ENCODE measurements at places on chromosomes 1 and 21.
A peak's percentile ranks its signal among the peaks of the same experiment; 100 is the strongest.

DNA sequence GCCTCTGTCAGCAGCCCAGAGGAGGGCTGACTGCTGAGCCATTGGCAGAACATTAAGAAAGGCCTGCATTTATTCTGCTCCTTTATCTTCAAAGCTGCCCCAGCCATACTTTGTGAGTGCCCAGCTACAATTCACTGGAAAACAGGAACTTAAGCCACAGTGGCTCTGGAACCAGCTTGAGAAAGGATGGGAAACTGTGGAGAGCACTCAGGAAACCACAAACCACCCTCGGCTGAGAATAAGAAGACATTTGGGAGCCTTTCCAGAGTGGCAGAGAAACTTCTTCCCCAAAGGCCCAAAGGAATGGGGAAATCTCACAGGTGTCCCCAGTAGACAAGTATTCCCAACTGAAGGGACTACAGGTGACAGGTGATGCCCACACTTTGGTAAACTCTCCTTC lies 1.8 kb downstream of the LAMB3 start:
- DNase-seq, result no peak

DNA sequence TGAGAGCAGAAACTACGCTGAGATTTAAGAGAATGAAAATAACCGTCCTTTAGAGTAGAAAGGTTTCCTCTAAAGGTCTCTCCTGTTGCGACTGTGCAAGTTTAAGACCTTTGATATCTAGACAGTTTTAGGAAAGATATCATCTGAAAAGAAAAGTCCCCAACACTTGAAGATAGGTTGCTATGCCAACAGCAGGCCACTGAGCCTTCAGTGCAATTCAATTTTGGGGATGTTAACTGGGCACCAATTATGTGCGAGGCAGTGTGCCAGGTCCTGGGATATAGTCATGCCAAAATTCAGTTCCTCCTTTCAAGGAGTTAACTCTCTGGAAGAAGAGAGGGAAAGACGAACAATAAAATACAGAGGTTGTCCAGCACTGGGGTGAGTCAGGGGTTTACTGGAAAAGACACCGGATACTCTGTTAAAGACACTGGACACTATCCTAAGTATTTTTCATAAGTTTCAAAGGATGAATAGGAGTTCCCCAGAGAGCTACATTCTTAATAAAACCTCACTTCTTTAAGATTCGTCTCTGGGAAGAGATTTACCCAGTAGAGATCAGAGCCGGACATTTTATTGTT lies 25.5 kb upstream of the ZNF281 start:
- no peak for DNase-seq

DNA sequence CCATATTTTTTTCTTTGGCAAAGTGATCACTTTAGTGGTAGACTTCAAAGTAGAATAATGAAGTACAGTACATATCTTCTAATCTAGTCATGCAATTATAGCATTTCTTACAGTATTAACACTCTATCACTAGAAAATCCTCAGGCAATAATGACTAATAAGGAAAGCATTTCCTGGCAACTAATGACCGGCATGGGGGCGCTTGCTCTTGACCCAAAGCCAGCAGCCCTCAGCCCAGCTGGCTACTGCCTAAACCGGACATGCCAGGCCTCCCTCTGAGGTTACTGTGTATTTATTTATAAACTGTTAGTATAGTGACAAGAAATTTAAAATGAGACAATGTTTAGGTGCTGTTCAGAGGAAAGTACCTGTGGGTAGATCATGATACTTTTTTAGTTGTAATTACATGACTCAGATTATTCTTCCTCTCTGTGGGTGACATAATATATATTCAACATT lies 633.8 kb downstream of the PTPRC start:
- no peak for DNase-seq

- DNase-seq, result no peak
Observed at GRCh38 chr1:116569776-116570357, 959 bp downstream of the CD58 start.

DNA sequence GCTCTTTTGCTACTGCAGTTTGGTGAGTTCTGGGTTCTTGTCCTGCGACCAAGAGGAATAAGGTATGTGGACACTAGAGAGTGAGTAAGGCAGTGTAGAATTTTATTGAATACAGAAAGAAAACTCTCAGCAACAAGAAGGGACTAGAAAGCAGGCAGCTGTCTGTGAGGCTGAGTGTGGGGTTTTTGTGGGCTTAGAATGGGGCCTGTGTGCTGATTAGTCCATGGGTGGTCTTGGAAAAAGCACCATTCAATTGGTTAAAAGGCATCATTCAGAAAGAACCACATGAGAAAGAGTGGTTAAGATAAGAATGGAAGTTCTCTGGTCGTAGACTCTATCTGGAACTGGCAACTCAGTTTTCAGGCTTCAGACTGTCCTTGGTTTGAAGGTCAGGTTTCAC lies 298.8 kb downstream of the TGFB2 start:
- DNase-seq, result no peak

DNA sequence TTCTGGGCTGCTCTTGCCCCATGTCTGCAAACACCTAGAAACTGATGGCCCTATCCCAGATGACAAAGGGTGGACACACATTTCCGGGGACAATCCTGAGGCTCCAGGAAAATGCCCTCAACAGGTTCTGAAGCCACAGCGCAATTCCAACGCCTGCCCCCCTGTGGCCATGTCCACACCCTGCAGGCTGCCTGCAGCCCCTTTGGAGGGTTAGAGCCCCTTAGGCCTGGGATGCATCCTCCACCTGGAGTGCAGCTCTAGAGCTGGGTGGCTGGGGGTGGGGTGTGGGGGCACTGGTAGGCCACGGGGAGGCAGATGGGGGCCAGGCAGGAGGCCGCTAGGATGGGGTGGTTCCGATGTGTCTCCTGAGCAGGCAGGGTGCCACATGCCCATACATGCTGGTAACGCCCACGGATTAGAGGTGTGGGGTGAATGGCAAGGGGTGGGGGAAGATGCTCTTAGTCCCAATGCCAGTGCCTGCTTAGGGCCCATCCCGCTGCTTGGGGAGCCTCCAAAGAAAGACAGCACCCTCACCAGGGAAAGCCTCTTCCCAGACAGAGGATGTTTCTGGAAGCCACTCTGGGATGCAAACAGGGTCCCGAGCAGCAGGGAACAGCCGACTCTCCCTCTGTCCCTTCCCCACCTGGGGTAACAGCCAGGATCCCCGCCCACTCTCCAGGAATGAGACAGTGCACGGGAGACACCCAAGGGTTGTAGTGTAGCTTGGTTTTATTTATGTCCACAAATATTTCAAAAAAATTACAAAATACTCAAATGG lies 34.0 kb downstream of the SLC45A1 start:
- DNase-seq, result peak; percentile 60

GRCh38 chr1:94798462-94798861 lies 21.7 kb upstream of the SLC44A3 start:
- DNase-seq, result no peak

GRCh38 chr1:226553924-226554282 lies 5.3 kb downstream of the STUM start:
- no peak for DNase-seq

GRCh38 chr21:37711836-37712568 lies 204.3 kb downstream of the KCNJ6 start:
- DNase-seq, result peak; percentile 58

- DNase-seq, result no peak
Observed at GRCh38 chr1:20697563-20697962, 20.2 kb downstream of the KIF17 start.

GRCh38 chr1:31814041-31814511 lies 1.7 kb downstream of the SPOCD1 start:
- no peak for DNase-seq

DNA sequence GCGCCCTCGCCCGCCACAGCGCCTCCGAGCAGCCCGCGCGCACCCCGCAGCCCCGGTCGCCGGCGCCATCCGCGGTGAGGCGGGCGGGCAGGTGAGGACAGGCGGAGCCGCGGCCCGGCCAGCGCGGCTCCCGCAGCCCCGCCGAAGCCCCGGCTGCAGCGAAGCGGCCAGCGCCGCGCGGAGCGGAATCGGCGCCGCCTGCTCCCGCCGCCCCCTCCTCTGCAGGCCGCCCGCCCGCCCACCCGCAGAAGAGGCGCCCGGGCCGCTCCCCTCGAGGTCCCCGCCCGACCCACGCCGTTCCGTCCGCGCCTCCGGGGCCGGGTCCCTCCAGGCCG lies 1.3 kb downstream of the PRDM16 start:
- DNase-seq, result no peak

DNA sequence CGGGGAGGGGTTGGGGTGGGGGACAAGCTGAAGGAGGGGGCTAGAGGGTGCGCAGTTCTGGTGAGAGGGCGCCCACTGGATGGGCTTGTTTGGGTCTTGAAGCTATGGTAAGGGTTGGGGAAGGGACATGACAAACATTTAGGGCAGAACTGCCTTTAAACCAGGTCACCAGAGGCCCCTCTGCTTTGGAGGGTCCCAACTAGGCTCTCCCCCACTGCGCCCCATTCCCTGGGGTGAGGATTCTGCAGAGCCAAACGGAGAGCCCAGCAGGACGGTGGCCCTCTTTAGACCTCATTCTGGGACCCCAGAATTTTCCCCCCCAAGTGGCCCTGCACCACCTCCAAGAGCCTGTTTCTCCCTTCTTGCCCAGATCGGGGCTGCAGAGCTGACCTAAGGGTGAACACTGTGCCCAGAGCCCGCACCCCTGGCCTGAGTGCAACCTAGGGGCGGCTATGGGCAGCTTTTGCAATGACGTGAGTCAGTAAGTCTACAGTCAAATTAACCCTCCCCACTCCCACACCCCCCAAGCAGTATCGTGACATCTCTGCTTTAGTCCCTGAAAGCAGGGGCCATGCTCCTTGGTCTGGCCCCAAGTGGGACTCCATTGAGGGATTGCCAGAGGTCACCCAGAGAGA lies 593.8 kb downstream of the MATN1 start:
- no peak for DNase-seq

GRCh38 chr1:214330222-214330621 lies 49.3 kb downstream of the SMYD2 start:
- DNase-seq, result no peak

- no peak for DNase-seq
Observed at GRCh38 chr1:230808281-230808872, 59.9 kb downstream of the C1orf198 start.

DNA sequence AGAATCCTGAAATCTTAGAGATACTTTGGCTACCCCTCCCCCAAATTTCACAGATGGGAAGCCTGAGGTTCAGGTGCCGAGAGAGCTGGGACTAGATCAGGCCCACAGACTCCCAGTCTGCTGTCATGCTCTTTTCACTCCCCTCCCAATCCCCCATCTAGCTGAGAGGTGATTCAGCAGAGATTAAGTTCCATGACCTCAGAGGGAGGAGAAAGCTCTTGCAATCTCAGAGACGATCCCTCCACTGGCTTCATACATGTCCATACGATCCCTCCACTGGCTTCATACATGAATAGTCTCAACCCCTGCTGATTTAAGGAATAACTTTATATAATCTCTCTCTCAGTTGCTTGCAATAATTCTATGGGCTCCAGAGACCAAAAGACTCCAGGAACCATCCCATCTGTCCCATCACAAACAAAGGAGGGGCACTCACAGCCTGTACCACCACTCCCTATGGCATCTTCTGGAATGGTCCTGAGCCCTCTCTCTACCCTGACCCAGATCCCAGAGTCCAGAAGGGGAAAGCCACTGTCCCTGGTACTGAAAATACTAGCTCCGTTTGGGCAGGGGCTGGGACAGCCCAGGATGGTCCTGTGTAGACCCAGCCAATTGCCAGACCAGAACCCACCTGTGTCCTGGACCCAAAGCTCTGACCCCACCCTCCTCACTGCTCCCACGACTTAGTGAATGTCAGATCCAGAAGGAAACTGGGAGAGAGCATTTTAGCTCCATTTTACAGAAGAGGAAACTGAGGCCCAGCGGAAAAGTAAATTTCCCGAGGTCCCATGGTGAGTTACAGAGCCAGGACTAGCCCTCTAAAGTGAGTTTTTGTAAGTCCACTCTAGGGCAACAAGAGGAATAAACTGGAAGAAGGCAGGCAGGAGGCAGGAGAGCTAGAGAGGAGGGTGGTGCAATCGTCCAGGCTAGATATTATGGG lies 27.1 kb downstream of the RIMS3 start:
- no peak for DNase-seq

GRCh38 chr1:91124290-91124985 lies 102.6 kb upstream of the ZNF644 start:
- no peak for DNase-seq

GRCh38 chr1:221442056-221442455 lies 299.8 kb downstream of the DUSP10 start:
- DNase-seq, result no peak

DNA sequence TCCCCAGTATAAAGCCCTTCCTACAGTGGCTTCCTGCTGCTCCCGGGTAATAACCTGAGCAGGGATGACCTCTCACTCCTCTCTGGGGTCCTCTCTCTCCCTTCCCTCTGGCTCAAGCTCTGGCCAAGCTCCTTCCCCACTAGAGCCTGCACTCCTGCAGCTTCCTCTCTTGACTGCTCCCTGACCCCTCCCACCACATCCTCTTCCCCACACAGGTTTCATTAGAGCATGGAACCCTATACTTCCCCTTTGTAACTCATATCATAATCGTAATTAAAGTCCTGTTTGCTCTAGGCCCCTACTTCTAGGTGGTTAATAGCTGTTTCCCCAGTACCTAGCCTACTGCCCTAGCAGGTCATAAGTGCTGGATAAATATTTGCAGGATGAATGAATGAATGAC lies 146.2 kb downstream of the C1orf21 start:
- DNase-seq, result no peak

DNA sequence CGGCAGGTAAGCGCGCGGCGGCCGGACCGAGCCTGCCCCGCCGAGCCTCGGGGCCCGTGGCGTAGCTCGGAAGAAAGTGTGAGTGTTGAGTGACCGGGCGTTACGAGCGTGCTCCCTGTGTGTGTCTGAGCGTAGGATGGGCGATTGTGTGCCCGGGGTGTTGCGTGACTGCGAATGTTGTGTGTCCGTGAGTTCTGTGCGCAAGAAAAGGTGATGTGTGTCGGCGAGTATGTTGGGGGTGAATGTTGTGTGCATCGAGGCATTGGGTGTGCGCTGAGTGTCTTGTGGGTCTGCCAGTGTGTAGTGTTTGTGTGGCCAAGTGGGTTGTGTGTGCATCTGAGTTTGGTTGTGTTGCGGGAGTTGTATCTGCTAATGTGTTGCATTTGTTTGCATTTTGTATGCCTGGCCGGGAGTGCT lies 398 bp downstream of the PTPRU start:
- no peak for DNase-seq
